ENCODE measurements at places on chromosomes 5 and 9. TPM values are rescaled to one million over a fixed set of nuclear protein-coding genes. Genes with fewer than 3 reads are reported as not detected.

Gene PRRX2
- 5.1 TPM for total RNA-seq

Gene PLAC8L1
- 0.74 TPM for total RNA-seq

Gene RETREG1
- total RNA-seq: 21.9 TPM

Gene MARCHF3
- total RNA-seq: 1.9 TPM

Gene DNAH5
- total RNA-seq: not detected

Gene ROR2
- total RNA-seq: not detected

Gene OMD
- not detected for total RNA-seq

Gene PCDHB14
- not detected for total RNA-seq

Gene PCAT7
- total RNA-seq: not detected

Gene OXCT1
- total RNA-seq: 123 TPM

DNA sequence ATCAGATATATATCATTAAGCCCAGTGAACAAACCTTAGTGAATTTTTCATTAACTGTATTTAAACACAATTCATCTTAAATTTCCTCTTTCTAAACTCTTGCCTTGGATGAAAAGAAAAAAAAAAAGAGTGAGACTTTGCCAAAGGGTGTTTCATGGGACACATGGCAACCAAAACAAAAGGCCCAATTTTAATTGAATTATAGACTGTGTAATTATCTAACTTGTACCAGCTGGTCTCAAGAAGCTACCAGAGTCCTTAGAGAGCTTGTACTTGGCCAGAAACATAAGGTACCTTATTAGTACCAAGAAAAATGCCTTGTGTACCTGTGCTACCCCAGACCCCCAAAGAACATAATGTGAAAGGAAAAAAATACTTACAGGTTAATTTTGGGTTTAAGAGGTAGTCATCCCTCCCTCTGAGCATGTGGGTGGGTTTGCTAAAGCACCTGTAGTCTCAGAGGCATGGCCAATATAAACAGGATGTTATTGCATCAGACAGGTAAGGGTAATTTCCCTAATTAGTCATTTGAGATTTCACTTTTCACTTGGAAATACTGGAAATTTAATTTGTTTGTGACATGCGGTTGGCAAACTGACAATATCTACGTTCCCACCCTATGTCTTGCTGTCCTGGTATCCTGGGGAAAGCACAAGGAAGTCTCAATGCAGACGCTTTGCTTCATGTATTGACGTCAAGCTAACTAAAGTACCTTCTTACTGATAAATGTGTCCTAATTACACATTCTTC, 90.1 kb downstream of the SNCAIP start:
- DNase-seq: no peak

GRCh38 chr5:11491404-11492075, 412.7 kb downstream of the CTNND2 start:
- no peak for DNase-seq

DNA sequence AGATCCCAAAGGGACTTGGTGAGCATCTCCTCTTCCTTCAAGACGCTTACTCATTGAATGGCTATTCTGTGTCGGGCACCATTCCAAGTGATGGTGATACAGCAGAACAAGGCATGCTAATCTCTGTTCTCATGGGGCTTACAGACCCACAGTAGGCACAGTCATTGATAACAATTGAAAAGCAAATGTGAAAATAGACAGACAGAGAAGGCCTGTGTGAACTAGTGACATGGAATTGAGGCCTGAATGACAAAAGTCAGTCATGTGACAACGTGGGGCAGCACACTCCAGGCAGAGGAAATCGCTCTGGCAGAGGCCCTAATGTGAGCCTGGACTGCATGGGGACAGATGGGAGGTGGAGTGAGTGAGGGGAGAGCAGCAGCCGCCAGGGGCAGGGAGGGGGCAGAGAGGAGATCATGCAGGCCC, 70.7 kb upstream of the CPLX2 start:
- no peak for DNase-seq

- no peak for DNase-seq
These were observed 144.4 kb upstream of the PHYKPL start for GRCh38 chr5:178376921-178377582.

DNA sequence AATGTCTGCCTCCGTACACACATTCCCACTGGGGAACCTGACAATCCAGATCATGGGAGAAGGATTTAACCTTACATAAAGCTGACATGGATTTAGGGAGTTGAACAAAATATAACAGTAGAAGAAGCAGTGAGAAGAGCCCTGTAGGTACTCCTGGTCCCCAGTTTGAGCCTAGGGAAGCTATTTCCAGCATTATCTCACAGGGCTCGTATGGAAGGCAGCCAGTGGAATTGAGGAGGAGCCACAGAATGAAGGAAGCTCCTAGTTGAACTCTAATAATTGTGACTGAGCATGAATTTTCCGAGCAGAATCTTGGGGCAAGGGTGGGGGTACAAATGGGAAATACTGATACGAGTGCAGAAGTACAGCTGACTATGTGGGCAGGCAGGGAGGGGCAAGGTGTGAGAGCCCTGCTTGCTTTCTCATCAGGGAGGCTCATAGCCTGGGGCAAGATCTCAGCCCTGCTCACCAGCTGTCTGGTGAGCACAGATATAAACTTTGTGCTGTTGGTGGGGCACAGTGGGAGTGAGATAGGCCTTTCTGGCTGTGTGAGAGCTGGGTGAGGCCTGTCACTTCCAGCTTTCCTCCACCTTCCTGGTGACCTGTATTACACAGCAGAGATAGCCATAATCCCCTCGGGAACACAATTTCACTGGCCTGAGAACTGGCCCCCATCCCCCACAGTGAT, 290.7 kb upstream of the IL12B start:
- no peak for DNase-seq

GRCh38 chr5:145887976-145888574, 15.3 kb upstream of the GRXCR2 start:
- no peak for DNase-seq

DNA sequence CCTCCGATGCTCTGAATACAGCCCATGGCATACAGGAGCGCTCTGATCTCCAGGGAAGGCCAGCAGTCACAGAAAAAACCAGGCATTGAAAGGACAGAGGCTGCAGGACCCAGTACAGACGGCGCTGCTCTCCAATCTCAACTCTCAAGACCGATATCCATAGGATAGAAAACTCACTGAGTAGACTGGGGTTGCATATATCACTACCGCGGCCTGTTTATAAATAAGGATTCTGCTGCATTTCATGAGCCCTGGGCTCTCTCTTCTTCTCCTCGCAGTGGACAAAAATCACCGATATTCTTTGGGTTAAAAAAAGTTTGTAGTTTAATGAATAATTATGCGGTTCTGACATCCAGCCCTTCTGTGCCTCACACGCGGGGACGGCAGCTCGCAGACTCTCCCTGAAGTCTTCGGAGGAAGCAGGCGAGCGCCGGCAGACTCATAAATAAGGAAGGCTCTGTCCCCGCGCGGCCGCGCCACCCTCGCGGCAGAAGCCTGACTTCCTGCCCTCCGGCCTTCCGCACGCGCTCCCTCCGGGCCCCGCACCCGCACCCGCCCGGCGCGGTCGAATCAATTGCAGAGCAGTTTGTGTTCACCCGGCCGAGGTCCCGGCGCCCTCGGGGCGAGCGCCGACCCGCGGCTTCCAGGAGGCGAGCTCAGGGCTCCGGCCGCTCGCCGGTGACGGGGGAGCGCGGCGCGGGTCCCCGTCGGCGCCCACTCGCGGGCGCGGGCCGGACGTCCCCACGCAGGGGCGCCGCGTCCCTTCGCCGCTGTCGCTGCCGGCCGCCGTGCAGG, at the start of gene FAM78A:
Gene FAM78A (minus strand): TSS at position 417 of the 795 bp plus-strand sequence. CDS start 331 bp downstream, at position 86.
- DNase-seq: peak; percentile 48

GRCh38 chr9:92506184-92506857, 24.0 kb upstream of the ASPN start:
- DNase-seq: no peak

DNA sequence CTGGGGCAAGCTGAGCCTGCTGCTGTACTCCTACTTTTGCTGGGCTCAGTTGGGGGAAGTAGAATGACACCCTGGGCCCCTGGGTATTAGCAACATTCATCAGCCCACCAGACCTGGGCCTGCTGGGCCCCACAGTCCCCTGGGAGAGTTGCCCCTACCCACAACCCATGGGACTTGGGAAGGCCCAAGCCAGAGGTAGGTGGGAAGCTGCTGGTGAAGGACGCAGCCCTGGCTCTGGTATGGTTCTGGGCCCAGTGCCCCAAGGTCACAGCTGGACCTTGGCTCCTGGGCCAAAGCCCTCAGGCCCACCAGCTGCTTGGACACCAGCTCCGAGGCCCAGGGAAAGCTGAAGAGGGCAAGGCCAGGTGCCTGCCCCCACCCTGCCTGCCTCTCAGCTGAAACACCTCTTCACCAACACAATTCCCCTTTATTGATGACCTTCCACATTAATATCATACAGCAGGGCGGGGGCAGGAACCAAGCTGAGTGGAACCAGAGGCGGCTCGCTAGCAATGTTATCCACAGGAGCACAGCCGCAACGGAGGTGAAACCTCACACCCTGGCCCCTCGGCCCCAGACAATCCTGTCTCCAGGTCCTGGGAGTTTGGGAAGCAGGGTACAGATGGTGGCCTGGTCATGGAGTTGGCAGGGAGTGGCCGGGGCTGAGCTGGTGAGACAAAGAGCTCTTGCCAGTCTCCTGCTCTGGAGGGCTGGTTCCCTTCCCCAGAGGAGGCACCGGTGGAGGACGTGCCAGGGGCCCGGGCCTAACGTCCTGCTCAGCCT, 13.7 kb downstream of the DOLPP1 start:
- DNase-seq: no peak

GRCh38 chr5:3119435-3119834, 368.0 kb upstream of the IRX2 start:
- no peak for DNase-seq

GRCh38 chr5:61953913-61954312, 352.1 kb upstream of the KIF2A start:
- no peak for DNase-seq

DNA sequence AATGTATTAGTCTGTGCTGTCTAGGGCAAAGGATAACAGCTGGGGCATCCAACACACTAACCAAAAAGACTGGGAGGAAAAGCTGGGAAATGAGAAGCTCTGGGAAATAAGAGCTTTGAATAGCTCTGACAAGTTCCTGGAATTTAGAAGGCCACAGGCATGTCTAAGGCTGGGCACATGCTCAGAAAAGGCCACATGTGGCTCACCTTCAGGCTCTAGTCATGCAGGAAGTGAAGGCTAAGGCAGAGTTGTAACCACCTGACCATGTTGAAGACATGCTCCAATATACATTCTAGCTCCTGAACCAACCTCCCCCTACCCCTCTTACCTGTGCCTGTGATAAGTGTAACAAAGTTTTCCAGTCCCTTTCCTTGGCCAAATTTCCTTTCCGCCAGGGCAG, 31.7 kb downstream of the CLTA start:
- no peak for DNase-seq

DNA sequence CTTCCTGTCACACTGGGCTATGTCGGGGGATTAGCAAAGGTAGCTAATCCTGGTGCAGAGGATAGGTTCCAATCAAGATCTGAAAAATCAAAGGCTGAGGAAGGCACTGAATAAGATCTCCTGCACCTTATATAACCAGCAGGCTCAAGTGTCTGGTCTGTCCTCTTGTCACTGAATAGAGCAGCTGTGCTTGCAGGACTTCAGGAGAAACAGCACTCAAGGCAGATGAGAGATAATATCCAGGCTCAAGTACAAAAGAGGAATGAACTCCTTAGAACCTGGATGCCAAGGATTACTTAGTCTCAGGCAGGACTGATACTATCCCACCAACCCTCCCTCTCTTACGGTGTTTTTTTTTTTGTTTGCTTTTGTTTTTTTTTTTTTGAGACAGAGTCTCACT, 108.8 kb upstream of the LRRTM2 start:
- DNase-seq: no peak
